Diencephalon (tissue), 1 donor: ENCODE measurements at places on chromosomes 13 and 19. TPM values are rescaled to one million over a fixed set of nuclear protein-coding genes. Genes with fewer than 3 reads are reported as not detected.

STAP2 gene
- 0.69 TPM for total RNA-seq

VMAC gene
- total RNA-seq = 3.7 TPM

TGFB1 gene
- total RNA-seq = 3.0 TPM

PLPP2 gene
- total RNA-seq = 5.3 TPM

BRSK1 gene
- total RNA-seq = 111 TPM

IQCN gene
- 0.92 TPM for total RNA-seq

SLC25A30 gene
- total RNA-seq = 9.0 TPM

PCDH9 gene
- total RNA-seq = 119 TPM

APBA3 gene
- 11.3 TPM for total RNA-seq
